ENCODE measurements at places on chromosomes 2 and 18.

- no peak for DNase-seq
These were observed 9.8 kb downstream of the NRP2 start for GRCh38 chr2:205692104-205692503.

DNA sequence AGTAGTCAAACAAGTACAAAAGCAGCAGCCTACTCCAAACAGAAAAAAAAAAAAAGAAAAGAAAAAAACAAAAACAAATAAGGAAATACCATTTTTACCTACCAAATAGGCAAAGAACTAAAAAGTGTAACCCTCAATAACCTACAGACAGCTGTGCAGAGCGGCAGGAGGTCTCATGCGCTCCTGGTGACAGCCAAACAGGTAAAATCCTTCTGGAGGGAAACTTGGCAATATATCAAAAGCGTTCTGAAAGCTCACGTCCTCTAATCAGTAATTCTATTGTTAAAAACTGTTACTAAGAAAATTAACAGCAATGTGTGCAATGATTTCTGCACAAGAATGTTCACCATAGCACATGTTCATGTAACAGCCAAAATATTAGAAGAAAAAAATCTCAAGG, 105.6 kb downstream of the AFF3 start:
- DNase-seq = no peak

GRCh38 chr18:26550998-26551694, 2.8 kb upstream of the KCTD1 start:
- DNase-seq = no peak

- DNase-seq = no peak
These were observed 347.0 kb upstream of the ID2 start for GRCh38 chr2:8334866-8335325.

GRCh38 chr18:32906506-32907310, 133.9 kb upstream of the KLHL14 start:
- DNase-seq = no peak

DNA sequence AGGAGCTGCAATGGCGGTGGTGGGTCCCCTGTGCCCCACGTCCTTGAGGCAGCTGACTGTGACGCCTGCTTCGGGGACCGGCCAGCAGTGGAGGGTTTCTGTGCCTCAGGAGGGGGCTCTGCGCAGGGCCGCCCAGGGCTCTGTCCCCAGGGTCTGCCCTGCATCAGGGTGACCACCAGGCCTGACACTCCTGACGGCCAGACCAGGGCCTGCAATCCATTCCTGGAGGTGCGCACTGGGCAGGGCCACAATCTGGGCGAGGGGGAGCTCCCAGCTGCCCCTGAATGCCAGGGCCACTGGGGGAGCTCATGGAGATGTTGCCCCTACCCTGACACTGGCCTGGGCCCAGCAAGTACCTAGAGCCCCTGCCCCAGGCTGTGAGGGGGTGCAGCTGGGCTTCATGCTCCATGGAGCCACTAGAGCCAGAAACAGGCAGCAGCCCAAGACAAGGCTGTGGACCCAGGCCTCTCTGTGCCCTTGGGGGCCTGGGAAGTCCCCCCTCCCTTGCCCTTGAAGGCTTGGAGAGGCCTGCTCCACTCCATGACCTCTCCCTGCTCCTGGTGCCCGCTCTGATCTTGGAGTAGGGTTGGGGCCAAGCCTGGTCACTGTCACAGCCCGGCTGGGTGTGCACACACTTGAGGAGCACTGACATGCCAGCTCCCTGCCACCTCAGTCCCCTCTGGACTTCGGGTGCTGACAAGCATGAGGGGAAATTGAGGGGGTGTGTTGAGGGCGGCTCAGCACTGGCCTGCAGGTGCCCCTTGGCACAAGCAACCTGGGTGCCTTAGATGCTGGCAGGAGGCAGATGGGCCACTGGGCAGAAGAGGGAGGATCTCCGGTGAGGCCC, 55.9 kb downstream of the LDAH start:
- no peak for DNase-seq

DNA sequence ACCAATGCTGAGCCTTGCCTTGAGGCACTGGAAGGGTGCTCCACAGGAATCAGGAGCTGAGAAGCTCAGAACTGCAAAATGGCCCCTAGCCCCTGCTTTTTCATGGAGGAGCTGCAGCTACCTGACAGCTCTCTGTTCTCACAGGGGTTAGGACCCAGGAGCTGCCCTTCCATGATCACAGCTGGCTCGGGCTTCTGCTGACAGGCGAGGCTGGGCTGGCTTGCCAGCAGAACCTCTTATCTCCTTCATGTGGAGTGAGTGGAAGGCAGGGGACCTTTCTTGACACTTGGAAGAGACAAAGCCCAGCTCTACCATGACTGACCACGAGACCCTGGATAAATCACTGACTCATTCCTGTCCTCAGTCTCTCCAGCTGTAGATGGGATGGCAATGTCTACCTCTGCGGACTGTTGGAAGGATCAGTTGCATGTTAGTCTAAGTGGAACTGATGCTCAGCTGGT, 113.4 kb downstream of the CAPN13 start:
- DNase-seq = no peak

DNA sequence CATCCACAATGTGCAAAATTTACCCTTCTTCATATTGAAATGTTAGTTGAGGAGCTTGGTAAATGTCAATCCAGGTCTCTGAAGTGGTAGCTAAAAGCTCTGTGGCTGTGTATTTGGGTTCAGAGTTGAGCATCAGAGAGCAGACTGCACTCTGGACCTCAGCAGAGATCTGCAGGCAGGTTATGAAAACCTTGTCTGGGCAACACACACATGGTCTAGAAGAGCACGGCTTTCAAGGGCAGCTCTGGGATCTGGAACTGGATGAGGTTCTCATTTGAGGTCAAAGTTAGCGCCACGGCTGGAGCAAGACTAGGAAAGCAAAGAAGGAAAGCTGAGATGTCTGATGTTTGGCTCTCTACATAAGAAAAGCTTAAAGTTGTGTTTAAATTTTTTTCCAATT, 243.0 kb downstream of the SH3BP4 start:
- DNase-seq = no peak

- DNase-seq = no peak
These were observed 83.3 kb upstream of the TANK start for GRCh38 chr2:161076936-161077335.

GRCh38 chr2:62459106-62459505, 46.9 kb downstream of the TMEM17 start:
- no peak for DNase-seq

GRCh38 chr2:222239945-222240675, 58.7 kb downstream of the PAX3 start:
- no peak for DNase-seq
